ENCODE measurements at places on chromosomes 4 and X.

DNA sequence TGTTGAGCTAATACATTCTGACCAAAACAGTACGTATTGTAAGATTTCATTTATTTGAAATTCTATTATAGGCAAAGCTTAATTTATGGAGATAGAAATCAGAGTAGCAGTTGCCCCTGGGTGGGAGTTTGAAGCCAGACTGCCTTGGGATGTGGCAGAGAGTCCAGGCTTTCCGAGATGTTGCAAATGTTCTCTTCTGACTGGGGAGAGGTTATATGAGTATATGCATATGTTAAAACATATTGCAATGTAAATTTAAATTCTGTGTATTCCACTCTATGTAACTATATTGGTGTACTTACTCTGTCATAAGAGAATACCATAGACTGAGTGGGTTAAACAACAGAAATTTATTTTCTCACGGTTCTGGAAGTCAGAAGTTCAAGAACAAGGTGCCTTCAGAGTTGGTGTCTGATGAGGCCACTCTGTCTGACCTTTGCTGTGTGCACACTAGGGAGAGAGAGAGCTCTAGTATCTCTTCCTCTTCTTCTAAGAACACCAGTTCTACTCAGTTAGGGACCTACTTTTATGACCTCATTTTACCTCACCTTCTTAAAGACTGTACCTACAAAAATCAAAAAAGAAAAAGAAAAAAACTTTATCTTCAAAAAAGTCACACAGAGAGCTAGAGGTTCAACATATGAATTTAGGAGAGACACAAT is 299.3 kb upstream of the HS3ST1 start:
- no peak for DNase-seq

- DNase-seq: no peak
These were observed 96.6 kb upstream of the BANK1 start for GRCh38 chr4:101693842-101694398.

GRCh38 chr4:123217664-123218063 is 178.9 kb upstream of the SPRY1 start:
- no peak for DNase-seq

GRCh38 chr4:166006217-166006616 is 133.2 kb downstream of the TLL1 start:
- DNase-seq: no peak

- DNase-seq: no peak
These were observed 847.0 kb downstream of the TRIML1 start for GRCh38 chr4:188986271-188986689.

DNA sequence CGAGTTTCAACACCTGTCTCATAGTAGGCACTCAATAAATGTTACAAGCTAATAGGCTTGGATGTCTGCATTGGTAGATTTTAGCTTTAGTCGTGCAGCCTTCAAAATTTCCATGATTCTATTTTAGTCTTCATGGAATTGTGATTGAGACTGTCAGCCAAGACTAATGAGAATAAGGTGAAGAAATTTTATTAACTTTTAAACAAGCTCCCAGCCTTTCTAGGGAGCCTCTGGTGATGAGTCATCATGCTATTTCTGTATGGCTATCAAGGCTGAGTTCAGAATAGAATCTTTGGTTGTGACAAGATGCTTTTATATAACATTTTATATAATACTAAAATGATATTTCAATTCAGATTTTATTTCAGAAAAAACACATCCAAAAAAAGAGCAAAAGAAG is 685.8 kb downstream of the GABRG1 start:
- DNase-seq: no peak

DNA sequence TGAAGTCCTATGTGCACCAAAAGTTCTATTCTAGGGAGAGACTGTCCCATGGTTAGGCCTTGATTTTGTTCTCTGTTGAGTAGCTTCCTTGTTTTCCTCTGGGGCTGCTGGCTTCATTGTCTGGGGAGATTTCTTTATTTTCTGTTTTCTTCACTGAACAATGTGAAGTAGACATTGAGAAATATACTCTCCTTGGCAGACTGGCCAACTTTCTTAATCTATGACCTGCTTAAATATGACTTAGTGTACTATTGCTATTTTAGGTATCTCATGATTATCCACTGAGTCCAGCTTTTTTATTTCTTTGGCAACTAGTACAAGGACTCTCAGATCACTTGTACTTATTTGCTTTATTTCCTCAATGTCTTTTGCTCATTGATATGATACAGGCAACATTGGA is 1594.6 kb downstream of the ARAP2 start:
- DNase-seq: no peak

DNA sequence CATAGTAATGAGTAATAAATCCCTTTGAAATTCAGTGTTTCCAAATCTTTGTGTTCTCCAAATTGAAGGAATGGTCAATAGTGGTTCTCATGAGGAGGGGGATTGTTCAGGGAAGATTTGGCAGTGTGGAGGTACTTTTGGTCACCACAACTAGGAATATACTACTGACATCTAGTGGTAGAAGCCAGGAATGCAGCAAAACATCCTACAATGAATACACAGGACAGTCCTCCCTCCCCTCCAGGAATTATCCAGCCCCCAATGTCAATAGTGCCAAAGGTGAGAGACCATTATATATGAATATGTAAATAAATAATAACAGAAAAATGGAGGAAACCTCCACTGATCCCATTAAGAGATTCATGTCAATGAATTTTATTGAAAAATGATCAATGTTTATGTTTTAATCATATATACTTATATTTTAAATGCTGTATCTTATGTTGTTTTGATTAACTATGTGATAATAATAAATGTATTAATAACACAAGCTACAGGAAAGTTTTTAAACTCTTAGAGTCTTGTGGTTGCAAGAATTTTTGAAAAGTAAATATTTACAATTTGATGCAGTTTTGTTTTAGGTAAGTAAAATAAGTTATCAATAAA is 14.4 kb upstream of the FAM9A start:
- DNase-seq: no peak

DNA sequence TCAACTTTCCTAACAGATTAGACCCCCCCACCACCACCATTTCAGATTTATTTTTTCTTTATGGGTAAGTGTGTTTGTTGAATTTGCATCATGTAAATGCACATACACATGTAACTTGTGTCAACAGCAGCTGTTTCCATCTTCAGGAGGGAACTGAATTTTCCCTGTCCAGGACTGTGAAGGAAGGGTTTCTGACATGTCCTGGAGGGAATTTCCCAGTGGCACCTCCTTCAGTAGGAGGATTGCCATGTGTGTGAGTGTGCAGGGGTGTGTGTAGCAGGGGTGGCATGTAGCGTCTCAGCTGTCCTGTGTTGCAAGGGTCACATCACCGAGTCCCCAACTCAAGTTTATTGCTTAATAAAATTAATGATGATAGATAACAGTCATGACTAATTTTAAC is 19.7 kb downstream of the HERC6 start:
- no peak for DNase-seq

DNA sequence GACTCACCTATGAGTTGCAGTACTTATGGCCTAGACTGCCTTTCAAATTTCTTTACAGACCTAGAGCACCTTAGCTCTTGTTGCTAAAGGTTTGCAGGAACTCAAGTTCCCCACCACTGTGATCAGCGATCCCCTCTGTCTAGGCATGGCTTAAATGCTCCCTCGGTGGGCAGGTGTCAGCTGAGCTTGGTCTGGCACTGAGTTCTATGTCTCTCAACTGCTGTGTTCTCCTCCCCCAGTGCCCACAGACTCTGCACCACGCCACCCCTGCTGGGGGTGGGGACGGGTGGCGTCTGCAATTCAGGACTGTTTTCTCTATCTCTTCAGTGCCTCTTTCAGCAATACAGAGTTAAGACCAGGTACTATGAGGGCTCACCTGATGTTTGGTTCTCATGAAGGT is 30.5 kb downstream of the TMEM271 start:
- no peak for DNase-seq

- no peak for DNase-seq
These were observed 17.1 kb downstream of the GK2 start for GRCh38 chr4:79390890-79391289.

GRCh38 chr4:177986236-177986635 is 544.0 kb upstream of the AGA start:
- DNase-seq: no peak

DNA sequence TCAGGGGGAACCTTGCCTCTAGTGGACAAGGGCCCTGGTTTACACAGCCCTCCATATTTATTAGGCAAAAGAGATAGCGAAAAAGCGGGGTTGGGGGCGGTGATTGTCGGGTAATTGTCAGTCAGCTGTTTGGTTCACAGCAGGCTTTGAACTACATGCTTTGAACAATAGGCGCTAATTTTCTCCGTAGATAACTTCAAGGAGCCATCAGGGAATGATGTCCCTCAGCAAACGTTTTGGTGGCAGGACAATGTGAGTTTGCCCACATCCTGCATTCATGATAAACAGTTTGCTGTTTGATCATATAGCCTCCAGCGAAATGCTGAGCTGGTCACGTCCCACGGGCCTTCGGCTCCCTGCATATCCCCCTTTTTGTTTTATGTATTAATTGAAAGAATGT is 65.2 kb downstream of the KANTR start:
- no peak for DNase-seq

GRCh38 chr4:120886191-120886590 is 36.3 kb downstream of the PRDM5 start:
- DNase-seq: no peak

DNA sequence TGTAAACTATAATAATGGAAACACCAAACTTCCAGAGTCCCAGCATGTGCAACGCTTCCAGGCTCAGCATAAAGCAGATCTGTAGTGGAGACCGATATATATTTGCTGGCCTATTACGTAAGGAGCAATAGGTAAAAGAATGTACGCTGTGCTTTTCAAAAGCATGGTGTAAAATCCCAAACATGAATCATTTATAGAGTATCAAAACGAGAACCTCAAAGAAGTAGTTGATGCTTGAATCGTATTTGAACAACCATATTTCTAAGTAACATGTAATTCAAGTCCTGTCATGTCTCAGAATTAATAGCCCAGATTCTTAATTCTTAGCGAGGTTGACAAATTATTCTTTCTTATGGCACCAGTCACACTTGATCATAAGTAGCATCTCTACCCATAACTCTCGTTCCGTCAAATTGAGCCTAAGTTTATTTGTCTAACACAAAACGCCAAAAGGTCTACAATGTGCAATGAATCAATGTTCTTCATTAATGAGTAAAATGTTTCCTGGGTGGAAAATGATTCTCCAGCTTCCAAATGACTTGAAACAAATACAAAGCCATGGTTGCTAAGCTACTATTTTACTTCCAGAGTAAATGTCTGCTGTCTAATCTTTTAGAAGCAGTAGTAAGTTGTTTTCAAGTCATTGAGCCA is 811.5 kb upstream of the FRG1 start:
- no peak for DNase-seq

- DNase-seq: no peak
These were observed 58.5 kb downstream of the STARD8 start for GRCh38 chrX:68705986-68706385.

- no peak for DNase-seq
These were observed 264.9 kb upstream of the CXorf51A start for GRCh38 chrX:147079457-147079856.

DNA sequence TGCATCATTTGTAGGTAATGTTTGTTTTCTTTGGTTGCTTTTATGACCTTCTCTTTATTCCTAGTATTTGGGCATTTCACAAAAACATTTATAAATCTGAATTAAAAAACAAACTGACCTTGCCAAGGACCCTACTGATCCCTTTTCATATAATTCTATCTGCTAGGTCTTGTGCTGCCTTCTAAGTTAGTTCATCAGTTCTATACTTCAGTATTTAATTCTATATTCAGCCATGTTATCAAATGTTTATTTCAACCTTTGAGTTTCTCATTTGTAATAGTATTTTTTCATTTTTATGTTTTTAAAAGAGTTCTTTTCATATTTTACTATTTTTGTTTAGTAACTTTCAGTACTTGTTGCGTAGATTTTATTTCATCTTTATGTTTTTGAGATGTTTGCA is 155.3 kb downstream of the SNCA start:
- DNase-seq: no peak

- no peak for DNase-seq
These were observed 48.3 kb downstream of the MED28 start for GRCh38 chr4:17662694-17663093.
